ENCODE measurements at places on chromosomes 3 and 15.

DNA sequence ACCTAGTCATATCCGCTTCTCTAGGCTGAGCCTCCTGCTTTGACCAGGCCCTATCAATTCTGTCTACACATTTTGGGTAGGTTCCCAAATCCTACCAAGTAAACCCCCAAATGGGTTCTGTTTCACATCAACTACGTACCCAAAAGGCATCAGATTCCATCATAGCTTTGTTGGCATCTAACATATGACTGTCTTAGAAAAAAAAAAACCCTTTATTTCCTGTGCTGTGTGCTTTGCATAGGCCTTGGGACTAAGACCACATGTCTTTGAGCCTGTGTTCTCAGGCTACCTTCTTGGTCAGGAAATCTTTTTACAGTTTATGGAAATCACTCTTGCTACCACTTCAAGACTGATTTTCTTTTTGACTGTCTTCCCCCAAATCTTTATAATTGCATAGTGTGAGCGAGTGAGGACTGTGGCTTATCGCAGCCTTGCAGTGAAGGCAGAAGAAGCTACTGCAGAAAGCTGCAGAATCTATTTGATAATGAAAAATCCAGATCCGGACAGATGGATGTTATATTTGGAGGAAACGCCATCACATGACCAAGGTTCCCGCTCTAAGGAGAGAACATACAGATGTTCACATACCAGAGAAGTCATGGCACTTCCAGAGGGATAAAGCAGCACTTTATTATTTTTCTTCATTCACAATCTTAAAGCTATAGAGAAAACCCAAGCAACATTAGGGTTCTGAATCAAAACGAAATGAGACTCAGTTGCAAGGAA lies 111.2 kb downstream of the EOMES start:
- no peak for DNase-seq

GRCh38 chr3:159733194-159733860 lies 255.3 kb upstream of the IL12A start:
- DNase-seq: no peak

GRCh38 chr15:92963794-92964193 lies 63.7 kb downstream of the CHD2 start:
- no peak for DNase-seq

- DNase-seq: no peak
Measured at GRCh38 chr3:185649414-185649813, 63.3 kb downstream of the SENP2 start.

DNA sequence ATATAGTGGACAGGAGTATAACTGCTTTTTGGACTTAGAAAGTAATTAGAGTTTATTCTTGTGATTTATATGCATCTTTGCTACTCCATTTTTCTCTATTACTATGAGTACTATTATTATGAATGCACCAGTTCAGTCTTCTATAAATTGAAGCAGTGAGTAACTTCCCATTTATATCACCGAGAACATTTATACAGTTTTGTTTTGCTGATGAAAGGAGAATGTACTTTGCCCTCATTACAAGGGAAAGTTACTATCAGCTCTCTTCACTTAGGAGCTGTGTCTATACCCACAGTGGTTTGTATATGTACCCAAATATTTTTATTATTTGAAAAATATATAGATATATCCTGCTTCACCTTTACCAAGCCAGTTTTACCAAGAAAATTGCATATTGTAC lies 5.7 kb downstream of the KBTBD12 start:
- DNase-seq: no peak

GRCh38 chr15:56491110-56491722 lies 26.3 kb upstream of the MNS1 start:
- DNase-seq: peak; percentile 35

DNA sequence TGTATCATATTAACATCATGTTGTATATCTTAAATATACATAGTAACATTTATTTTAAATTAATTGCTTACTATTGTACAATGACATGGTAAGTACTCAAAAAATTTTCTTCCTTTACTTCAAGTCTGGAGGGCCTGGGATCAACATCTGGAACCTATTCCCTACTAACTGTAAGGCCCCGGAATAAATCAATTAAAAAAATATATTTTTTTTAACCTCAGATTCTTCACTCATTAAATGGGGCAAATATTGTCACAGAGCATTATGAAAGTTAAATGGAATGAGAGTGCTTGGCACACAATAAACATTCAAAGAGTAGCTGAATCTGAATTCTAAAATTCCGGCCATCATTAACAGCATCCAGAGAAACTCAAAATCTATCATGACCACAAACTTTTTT lies 16.5 kb downstream of the GSK3B start:
- DNase-seq: no peak

DNA sequence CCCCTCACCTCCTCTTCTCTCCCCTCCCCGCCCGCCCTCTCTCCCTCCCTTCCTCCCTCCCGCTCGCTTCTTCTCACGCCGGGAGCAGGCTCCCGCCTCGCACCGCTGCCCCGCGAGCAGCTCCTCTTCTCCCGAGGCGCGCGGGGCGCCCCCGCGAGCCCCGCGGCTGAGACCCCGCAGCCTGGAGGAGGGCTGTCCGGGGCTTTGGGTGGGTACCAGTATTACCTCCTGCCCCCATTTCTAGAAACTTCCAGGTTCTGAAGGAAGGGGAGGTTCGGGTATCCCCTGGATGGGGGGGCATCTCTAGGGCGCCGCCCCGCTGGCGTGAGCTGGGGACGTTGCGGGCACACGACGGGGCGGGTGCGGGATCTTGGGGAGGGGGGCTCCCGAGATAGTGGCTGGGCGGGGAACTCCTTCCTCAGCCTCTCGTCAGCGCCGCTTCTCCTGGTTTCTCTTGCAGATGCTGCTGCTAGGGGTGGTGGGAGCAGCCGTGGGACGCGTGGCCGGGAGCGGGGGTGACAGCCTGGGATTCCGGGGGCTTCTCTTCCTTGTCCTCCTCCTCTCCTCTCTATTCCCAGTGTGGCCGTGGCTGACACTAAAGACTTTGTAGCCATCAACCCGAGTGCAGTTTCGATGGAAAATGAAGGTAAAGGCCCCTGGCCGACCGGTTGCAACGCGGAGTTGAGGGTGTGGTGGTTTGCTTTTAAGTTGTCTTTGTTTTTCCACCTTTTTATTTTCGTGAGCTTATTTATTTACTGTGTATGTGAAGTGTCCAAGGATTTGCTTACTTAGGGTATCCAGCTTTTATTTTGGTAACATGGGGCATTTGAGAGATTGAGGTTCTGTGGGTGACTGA lies 474 bp downstream of the ATP2C1 start:
- DNase-seq: peak; percentile 28

GRCh38 chr3:47475029-47475569 lies 642 bp downstream of the SCAP start:
- no peak for DNase-seq

DNA sequence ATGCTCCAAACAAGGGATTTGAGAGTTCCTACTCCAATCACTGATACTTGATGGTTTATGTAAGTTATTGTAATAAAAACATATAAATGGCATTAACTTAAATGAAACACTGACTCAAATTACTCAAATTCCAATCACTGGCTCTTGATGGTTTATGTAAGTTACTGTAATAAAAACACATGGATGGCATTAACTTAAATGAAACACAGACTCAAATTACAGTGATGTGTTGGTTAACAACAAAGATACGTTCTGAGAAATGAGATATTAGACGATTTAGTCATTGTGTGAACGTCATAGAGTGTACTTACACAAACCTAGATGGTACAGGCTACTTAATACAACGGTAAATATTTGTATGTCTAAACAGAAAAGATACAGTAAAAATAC lies 6.6 kb downstream of the MOBP start:
- no peak for DNase-seq

- DNase-seq: no peak
Measured at GRCh38 chr3:59266551-59266950, 216.7 kb upstream of the CFAP20DC start.

GRCh38 chr3:190016966-190017365 lies 103.7 kb downstream of the P3H2 start:
- DNase-seq: no peak

DNA sequence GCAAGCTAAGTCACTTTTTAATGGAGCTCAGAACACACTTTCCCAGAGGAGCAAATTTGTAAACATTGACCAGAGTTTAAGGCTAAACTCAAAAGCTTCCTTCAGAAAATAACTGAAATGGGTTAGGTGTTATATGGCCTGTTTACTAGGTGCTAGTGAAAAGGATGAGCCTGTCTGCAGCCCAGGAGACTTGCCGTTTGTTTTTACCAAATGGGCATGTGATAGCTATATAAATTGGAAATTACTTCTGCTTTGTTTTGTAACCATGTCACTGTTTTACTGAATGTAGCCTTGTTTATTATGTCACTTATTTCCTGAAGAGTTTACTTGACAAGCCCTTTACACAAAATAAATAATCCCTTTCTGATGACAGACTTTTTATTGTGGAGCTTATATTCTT lies 109.4 kb upstream of the THSD4 start:
- DNase-seq: no peak

DNA sequence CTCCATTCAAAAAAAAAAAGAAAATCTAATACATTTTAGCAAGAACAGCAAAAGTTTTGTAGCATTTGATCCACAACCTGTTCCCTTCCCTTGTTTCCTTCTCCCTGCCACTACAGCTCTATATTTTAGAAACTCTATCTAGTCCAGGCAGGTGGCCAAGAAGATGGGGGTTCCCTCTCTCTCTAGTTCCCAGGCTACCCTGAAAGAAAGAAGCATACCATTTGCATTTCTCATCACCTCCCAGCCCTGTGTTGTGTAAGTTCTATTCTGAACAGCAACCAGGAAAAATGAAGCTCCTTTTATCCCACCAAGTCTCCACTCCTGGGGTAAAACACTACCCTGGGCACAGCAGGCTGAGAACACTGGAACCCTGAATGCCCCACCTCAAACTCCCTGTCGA lies 100.0 kb downstream of the PCCB start:
- no peak for DNase-seq

GRCh38 chr15:72421484-72421883 lies 23.4 kb downstream of the TMEM202 start:
- DNase-seq: no peak

GRCh38 chr3:159236321-159236720 lies 434.5 kb downstream of the MFSD1 start:
- no peak for DNase-seq

- no peak for DNase-seq
Measured at GRCh38 chr15:80944818-80945217, 44.8 kb downstream of the MESD start.

DNA sequence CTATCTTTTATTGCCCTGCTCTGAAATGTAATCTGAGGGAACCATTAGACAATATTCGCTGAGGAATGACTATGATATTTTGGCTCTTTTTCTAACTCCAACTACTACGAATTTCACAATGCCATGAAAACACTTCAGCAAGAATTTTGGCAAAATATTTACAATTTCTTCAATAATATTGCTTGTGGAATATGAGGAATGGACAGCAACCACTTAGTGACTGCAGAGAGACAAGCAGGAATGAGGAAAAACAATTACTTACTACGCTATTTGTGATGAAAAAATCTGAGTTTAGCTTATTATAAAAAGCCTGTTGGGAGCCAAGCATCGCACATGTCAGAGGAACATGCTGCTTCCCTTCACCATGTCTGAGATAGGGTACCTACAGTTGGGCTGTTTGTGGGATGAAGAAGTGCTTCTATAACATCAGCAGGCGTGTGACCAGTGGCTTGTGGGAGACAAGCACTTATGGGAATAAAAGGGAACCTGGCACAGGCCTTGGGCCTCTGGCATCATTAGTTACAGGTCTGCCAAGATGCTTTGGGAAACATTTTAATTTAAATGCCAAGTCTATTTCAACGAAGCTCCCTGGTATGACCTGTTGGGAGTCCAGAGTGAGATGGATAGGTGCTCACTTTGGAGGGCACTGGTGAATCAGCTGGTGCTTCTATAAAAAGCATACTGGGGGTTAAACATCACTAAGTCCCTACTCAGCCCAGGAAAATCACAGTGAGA lies 2.7 kb upstream of the PLCL2 start:
- no peak for DNase-seq

- DNase-seq: no peak
Measured at GRCh38 chr3:114903213-114903612, 243.9 kb downstream of the ZBTB20 start.

DNA sequence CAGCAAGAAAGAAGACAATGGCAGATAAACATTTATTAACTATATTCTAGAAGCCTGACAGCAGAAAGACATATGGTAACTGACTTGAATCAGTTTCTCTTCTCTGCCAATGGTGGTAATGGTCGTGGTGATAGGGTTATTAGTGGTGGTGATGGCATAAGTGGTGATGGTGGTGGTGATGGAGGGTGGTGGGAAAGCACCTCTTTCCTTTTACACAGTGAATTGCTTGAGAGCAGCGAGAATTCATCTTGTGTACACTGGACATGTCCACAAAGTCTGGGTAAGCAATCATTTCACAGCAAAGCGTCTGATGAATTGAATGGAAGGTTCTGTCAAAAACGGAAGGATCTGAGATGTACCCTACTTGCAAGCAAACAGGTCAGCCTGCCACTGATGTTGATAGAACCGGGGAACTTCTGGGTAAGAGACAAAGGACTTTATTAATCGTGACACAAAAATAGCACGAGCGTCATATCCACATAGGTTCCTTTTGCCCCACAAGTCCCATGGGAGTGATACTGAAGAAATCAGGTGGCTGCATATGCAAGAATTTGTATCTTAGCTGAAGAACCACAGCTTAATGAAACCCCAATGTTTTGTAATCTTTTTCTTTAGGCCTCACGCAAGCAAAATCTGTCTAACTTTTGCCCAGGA lies 23.5 kb upstream of the TBC1D5 start:
- DNase-seq: no peak

GRCh38 chr3:43670635-43671522 lies 19.9 kb upstream of the ABHD5 start:
- DNase-seq: no peak

DNA sequence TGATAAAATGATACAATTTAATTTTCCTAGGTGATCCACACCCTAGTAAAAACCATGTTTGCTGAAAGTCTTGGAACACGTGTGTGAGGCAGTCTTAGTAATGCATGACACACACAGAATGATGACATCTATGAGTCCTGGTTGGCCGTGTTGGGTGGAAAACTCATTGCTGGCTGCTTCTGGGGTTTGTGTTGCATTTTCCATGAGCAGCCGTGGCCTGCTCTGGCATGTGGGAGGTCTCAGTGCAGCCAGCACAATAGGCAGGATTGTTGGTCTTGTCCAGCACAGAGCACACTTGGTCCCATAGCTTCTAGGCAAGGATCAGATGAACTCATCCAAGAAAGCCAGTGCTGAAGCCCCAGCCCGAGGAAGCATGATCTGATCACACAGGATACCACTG lies 172.8 kb upstream of the UBE3A start:
- no peak for DNase-seq

DNA sequence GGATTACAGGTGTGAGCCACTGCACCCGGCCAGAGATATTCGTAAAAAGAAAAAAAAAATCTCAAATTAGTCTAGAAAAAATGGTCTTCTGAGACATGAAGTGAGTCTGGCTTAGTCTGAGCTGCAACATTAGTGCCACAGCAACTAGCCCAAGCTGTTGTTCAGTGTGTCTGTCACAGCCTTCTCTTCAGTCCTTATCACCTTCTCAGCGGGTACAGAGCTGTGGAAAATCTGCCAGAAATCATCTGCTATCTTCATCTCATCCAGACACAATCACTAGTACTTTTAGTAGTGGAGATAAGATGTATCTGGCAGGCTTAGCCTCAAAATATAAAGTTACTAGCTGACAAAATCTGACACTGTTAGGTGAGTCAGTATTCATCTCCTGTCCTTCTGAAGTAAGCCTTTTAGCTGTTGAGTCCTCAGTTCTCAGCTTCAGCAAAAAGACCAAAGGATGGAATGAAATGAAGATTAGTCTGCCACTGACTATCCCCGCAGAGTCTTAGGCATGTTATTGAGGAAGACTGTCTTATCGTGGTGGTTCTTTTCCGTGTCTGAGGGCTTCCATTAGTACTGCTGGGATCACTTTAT lies 120.5 kb upstream of the CGNL1 start:
- no peak for DNase-seq

GRCh38 chr15:40807888-40808461 lies 702 bp upstream of the DNAJC17 start:
- DNase-seq: no peak

All from effector CD4-positive, alpha-beta T cell (primary cell).